ENCODE measurements at places on chromosomes 7 and 10.
A peak's percentile ranks its signal among the peaks of the same experiment; 100 is the strongest.

DNA sequence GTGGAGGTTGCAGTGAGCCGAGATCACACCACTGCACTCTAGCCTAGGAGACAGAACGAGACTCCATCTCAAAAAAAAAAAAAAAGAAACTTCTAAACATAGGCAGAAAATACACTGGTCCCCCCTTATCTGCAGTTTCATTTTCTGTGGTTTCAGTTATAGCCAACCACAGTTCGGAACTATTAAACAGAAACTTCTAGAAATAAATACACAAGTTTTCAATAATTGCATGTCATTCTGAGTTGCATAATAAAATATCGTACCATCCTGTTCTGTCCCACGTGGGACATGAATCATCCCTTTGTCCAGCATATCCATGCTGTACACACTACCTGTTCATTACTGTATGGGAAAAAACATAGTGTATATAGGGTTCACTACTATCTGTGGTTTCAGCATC is 8.0 kb downstream of the XRCC2 start:
- DNase-seq: no peak

DNA sequence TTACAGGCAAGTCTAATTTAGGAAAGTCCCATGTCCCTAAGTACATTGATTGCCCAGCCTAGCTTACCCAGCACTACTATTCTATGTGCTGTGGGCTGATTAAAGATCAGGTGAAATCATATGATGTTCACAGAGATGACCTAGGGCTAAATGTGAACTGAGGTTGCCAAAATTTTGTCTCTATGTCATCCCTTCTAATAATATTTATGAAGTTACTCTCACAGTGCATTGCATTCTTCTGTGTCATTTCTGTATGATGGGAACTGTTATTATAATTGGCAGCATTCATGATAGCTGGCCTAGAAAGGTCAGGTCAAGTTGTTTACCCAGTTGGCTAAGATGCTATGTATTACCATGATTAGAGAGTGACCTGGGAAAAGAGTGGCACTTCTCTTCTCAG is 2.8 kb upstream of the PDK4 start:
- DNase-seq: no peak

DNA sequence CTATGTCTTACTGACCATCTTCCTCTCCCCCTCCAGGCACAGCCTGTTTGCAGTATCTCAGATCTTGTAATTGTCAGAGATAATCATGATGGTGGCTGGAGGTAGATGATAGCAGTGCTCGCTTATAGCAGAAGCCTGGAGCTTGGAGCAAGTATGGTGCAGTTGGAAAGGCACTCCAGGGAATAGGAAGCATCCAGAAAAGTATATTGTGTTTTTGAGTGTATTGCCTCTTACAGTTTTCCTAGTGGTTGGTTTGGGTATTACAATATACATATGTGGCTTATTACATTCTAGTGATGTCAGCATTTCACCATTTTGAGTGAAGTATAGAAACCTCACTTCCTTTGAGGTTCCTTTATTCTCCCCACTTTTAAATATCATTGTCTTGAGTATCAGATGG is 101.5 kb downstream of the STK31 start:
- no peak for DNase-seq

- DNase-seq: peak; percentile 53
Observed at GRCh38 chr7:80699045-80699638, 60.7 kb downstream of the CD36 start.

DNA sequence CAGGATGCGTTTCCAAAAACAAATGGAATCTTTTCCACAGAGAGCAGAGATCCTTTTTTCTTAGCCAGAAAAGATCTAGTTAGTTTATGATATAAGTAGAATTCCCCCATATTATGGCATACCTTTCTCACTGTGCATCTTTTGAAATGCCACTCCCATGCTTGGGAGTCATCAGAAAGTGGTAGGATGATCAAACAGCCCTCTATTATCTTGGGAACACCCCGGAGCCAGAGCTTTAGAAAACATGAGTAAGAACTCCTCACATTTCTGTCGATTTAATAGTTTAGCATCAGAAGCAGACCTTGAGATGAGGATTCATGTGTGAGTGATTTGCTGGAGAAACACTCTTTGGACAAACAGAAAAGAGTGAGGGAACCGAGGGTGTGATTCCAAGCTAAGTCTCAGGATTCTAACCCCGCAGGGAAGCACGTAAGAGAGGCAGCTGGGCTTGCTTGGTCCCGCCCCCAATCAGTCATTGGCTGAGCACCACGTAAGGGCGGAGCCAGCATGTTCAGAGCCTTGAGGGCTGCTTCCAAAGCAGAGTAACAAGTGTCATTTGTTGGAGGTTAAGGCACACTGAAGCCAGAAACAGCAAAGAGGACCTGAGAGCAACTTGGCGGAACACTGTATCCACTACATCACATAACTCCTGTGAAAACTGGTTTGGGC is 43.7 kb upstream of the NXPH1 start:
- no peak for DNase-seq

GRCh38 chr10:75720157-75720556 is 288.7 kb downstream of the LRMDA start:
- DNase-seq: peak; percentile 3
